ENCODE measurements at places on chromosomes 2 and 18.

DNA sequence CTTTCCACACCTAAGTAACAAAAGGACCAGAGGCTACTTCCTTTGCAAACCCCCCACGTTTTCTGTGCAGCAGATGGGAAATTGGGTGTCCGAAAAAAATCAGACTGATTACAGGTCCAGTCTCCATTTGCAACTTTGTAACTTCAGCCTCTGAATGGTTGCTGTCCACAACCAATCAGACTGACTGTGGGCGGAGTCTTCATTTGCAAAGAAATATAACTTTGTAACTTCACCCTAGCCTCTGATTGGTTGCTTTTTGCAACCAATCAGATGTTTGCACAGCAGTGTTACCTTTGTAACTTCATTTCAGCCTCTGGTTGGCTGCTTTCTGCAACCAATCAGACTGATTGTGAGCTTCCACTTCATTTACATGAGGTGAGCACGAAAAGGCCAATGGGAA, 27.8 kb upstream of the CACNB4 start:
- no peak for DNase-seq

DNA sequence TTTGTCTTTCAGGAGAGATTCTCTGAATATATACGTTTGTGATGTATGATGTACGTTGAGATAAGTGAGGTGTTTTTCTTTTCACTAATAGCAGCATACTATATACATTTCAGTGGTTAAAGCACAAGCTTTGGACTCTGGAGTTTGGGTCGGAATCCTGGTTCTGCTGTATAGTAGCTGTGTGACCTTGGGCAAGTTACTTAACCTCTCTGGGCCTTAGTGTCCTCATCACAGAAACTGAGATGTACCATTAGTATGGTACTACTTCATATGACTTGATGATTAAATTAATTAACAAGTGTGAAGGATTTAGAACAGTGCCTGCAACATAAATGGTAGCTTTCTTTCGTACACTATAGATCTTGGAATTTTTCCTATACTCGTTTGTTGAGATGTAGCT, 258.7 kb downstream of the CDCA7 start:
- DNase-seq = no peak

DNA sequence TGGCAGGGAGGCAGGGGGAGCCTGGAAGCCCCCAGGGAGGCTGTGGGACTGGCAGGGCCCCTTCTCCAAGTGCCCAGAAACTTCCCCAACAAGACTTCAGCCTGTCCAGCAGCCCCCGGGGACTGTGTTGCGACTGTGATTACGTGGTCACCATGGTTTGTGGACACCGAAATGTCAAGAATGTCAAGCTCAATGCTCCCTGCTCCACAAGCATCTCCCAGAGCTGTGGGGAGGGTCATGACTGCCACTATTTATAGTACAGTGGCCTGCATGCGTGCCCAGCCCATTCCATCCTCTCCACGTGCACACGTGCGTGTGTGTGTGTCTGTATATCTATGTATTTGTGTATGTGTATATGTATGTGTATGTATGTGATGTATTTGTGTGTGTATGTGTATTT, 93.8 kb upstream of the MBOAT2 start:
- no peak for DNase-seq

- DNase-seq = no peak
Observed at GRCh38 chr2:9779596-9780264, 63.5 kb upstream of the TAF1B start.

GRCh38 chr2:191304939-191305875, 60.0 kb downstream of the MYO1B start:
- no peak for DNase-seq

All from central memory CD8-positive, alpha-beta T cell (primary cell).